ENCODE measurements at places on chromosomes 11 and 22. TPM values are rescaled to one million over a fixed set of nuclear protein-coding genes. Genes with fewer than 3 reads are reported as not detected.

Gene TKFC
- total RNA-seq: 37.1 TPM

Gene KCNK7
- 0.50 TPM for total RNA-seq

Gene ENDOD1
- 62.4 TPM for total RNA-seq

Gene CARS1
- 73.2 TPM for total RNA-seq

Gene NUDT8
- total RNA-seq: 4.5 TPM

Gene RAG2
- total RNA-seq: not detected

Gene KCNA4
- total RNA-seq: not detected

Gene MAP6
- total RNA-seq: 1.2 TPM

Gene CHKA
- total RNA-seq: 10.1 TPM

Gene CD3E
- not detected for total RNA-seq

Gene IGSF9B
- 0.15 TPM for total RNA-seq

Gene SLN
- total RNA-seq: not detected

Gene PANX3
- total RNA-seq: not detected

Gene MRGPRF
- 77.2 TPM for total RNA-seq

Gene MYO18B
- not detected for total RNA-seq

Gene MAPK8IP1
- total RNA-seq: 17.4 TPM

Gene NPAS4
- total RNA-seq: 0.29 TPM

Gene PRG2
- not detected for total RNA-seq

Gene CLMP
- total RNA-seq: 262 TPM

Gene MMP27
- total RNA-seq: 0.44 TPM

Gene RAB39A
- total RNA-seq: not detected

Gene OR8G1
- total RNA-seq: 0.17 TPM

Gene CHRM1
- not detected for total RNA-seq

Gene OR8G5
- total RNA-seq: not detected

Data from smooth muscle cell of trachea (primary cell).